ENCODE measurements at places on chromosomes 4 and X.

- no peak for DNase-seq
Observed at GRCh38 chr4:181566490-181566889, 676.7 kb upstream of the TENM3 start.

DNA sequence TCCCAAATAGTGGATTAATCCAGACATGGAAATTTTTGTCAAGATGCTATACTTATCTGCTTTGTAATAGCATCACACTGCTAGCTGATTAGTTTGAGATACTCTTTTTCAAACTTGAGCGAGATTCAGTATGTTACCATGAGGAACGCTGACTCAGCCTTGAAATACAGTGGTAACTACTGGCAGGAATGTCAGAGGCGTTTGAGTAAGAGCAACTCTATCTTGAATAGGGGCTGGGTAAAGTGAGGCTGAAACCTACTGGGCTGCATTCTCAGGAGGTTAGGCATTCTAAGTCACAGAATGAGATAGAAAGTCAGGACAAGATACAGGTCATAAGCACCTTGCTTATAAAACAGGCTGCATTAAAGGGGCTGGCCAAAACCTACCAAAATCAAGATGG lies 2519.6 kb downstream of the ARAP2 start:
- no peak for DNase-seq

GRCh38 chr4:663046-663437 lies 11.0 kb downstream of the ATP5ME start:
- DNase-seq = no peak

DNA sequence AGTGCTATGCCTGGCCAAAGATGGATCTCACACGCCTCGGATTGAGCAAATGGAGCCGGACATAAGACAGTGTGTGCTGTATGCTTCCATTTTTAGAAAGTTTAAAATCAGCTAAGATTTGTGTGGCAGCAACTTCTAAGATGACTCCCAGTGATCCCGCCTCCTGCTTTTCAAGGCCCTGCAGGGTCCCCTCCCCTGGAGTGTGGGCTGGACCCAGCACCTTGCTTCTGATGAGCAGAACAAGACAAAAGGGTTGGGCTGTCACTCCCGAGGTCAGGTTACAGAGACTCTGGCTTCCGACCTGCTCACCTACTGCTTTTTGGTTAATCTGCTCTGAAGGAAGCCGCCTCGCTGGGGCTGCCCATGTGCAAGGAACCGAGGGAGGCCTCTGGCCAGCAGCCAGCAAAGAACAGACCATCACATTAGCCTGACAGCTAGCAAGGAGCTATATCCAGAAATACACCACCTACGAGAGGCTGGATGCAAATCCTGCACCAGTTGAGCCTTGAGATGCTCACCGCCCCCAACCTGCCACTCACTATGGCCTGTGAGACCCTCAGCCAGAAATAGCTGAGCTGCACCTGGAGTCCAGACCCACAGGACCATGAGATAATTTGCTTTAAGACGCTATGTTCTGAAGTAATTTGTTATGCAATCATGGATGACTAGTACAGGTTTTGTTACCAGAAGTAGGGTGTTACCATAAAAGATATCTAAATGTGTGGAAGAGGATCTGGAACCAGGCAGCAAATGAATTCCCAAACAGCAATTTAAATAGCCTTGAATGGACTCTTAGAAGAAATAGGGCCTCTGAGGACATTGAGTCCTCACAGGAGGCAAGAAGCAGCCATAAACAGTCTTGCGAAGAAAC lies 47.6 kb downstream of the CRMP1 start:
- DNase-seq = no peak

DNA sequence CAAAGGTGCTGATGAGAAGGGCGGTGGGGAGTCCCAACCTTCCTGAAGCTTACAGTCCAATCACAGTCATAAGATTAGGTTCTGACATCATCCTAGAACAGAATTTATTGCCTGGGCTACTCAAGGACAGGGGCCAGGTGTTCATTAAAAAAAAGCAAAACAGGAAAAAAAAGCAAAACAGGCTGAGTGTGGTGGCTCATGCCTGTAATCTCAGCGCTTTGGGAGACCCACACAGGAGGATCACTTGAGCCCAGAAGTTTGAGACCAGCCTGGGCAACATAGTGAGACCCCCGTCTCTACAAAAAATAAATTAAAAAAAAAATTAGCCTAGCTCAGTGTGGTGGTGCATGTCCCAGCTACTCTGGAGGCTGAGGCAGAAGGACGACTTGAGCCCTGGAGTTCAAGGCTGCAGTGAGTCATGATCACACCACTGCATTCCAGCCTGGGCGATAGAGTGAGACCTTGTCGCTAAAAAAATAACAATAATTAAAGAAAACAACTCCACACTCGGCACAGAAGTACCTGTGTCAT lies 3.0 kb downstream of the RAB9A start:
- no peak for DNase-seq

DNA sequence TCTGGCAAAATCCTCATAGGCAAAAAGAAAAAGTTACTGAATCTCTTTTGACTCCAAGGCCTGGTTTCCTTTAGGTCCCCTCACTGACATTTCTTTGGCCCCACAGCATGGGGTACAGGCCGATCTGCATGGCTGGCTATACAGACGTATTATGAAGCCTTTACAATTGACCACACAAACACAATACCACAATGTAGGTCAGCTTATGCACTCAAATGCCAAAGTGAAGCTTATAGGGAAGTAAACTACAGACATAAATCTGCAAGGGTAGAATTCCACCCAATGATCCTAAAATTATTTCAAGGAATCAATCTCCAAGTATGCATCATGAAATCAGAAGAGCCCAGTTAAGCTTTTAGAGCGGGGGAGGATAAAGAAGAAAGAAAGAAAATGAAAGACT lies 20.7 kb downstream of the STX18 start:
- DNase-seq = no peak

- no peak for DNase-seq
Observed at GRCh38 chrX:74231625-74232024, 72.4 kb upstream of the ZCCHC13 start.

- DNase-seq = no peak
Observed at GRCh38 chr4:94453391-94453963, 1.7 kb downstream of the PDLIM5 start.

DNA sequence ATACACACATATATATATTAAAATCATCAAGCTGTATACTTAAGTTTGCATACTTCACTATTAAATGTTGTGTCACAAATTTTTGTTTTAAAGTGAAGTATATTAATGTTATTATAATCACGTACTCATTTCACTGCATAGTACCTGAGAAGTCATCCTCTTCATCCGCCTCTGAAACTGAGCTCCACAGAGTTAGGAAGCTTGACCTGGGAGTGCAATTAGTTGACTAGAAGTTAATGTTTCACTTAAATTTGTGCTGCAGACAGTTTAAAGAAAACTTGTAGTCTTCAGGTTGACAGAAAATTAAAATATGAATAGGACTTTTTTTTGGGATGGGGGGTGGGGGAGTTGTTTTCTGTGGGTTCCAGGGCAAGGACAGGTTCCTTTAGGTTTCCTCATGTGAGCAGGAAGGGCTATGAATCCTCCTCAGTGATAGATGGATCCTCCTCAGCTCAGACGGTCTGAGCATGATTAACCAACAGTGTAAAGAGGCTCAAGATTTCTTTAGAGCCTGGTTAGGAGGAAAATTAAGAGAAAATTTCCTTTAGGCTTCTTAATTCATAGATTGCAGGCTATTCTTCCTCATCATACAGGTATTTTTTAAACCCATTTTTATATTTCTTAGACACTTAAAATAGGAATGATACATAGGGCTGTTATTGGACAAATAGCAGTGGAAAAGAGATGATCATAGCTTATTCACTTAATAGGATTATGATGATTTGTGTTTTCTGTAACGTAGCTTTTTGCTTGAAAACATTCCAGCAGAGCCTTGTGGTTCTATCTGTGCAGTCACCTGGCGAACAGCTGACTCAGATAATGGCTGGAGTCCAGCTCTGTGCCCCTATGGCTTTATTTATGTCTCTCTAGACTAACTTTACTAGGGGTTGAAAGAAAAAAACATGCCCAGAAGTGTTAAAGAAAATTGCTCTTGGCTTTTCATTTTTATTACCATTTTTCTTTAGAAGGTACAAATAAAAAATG lies 102.7 kb downstream of the SLC4A4 start:
- no peak for DNase-seq

GRCh38 chr4:182126096-182126495 lies 117.1 kb upstream of the TENM3 start:
- no peak for DNase-seq

GRCh38 chrX:112901869-112902725 lies 61.5 kb upstream of the AMOT start:
- no peak for DNase-seq

DNA sequence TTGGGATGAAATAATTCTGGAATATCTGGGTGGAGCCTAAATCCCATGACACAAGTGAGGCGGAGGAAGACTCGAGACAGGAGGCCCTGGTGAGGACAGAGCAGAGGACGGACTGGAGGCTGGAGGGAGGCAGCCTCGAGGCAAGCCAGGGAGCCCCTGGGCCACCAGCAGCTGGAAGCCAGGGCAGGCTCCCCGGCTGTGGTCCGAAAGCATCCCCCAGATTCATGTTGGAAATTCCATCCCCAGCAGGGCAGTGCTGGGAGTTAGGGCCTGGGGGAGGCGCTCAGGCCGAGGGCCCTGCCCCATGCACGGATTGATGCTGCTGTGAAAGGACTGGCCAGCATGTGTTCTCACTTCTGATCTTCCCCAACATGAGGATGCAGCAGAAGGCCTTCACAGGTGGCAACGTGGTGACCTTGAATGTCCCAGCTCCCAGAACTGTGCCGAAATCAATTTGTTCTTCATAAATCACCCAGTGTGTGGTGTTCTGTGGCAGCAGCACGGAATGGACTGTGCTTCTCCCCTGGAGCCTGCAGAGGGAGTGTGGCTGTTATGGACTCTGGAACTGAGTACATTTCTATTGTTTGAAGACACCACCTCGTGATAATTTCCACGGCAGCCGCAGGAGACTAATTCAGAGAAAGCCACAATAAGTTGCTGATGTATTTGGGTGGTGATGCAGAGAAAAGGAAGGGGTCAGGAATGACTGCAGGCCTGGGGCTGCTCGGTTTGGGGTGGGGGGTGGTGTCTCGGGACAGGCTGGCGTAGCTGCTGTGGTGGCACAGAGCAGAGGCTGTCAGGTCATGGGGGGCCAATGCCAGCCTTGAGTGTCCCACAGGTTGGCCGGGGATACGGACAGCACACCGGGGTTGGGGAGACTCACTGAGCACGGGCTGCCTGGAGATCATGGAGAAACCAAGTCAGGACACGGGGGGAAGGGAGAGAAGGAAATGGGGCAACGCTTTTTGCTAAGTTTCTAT lies 56.9 kb downstream of the PCGF3 start:
- DNase-seq = no peak

GRCh38 chrX:120144178-120144844 lies 14.1 kb upstream of the RHOXF2 start:
- DNase-seq = no peak

- no peak for DNase-seq
Observed at GRCh38 chr4:105909787-105910281, 14.6 kb downstream of the NPNT start.

- no peak for DNase-seq
Observed at GRCh38 chr4:165532976-165533375, 154.2 kb downstream of the CPE start.

DNA sequence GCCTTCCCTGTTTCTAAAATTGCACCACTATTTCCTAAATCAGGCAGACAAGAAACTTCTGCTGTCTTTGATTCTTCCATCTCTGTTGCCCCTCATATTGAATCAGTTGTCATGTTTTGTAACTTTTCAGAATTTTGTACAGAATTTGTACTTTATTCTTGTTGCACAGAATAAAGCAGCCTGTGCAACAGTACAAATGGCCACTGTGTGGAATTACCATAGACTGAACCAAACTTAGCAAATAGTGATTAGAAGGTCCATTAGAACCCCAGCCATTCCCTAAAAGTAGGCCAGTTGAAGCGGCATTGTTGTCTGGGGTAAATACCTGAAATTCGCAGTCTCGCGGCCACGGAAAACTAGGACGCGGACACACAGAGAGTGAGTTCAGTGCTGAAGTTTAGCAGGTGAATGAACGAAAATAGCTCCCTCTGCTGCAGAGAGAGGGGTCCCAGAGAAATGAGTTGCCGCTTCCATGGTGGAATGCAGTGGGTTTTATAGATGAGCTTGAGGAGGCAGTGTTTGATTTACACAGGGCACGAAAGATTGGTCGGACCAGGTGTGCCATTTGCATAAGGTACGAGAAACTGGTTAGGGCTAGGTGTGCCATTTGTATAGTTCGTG lies 71.8 kb downstream of the C4orf33 start:
- DNase-seq = no peak

GRCh38 chrX:150767045-150767395 lies 73.8 kb downstream of the MTMR1 start:
- DNase-seq = no peak

GRCh38 chrX:7139202-7140081 lies 8.1 kb upstream of the STS start:
- DNase-seq = no peak

GRCh38 chr4:123583043-123583442 lies 186.4 kb downstream of the SPRY1 start:
- DNase-seq = no peak

- no peak for DNase-seq
Observed at GRCh38 chr4:129179276-129179675, 83.3 kb downstream of the C4orf33 start.

DNA sequence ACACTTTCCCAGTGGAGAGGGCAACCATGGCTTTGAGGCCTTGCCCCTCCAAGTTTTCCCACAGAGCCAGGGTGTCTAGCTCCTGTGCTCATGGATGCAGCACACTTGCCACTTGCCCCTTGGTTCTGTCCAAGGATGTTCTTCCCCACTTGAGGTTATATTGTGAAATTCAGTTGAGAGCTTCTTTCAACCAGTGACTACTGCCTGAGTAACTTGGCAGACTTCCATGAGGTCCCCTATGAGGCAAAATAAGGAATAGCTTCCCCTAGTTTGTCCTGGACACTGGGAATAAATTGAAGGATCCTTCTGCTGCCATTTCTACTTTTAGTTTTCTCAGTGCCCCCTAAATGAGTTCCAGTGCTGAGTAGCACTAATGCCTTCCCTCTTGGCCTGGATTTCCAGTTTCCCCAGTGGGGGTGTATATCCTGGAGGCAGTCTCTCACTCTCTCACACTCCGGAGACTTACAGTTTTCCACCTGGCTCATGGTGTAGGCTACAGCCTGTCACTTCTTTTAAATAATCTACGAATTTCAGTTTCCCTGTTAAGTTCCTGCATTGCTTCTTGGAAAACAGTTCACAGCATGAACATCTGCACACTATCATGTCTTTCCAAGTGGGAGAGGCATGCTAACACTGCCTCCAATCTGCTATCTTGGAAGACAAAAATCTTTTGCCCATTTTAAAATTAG lies 36.4 kb upstream of the ADH4 start:
- DNase-seq = no peak
